ENCODE measurements at places on chromosomes 7 and 10.

GRCh38 chr7:55527307-55527706 is 45.0 kb downstream of the VOPP1 start:
- DNase-seq: no peak

DNA sequence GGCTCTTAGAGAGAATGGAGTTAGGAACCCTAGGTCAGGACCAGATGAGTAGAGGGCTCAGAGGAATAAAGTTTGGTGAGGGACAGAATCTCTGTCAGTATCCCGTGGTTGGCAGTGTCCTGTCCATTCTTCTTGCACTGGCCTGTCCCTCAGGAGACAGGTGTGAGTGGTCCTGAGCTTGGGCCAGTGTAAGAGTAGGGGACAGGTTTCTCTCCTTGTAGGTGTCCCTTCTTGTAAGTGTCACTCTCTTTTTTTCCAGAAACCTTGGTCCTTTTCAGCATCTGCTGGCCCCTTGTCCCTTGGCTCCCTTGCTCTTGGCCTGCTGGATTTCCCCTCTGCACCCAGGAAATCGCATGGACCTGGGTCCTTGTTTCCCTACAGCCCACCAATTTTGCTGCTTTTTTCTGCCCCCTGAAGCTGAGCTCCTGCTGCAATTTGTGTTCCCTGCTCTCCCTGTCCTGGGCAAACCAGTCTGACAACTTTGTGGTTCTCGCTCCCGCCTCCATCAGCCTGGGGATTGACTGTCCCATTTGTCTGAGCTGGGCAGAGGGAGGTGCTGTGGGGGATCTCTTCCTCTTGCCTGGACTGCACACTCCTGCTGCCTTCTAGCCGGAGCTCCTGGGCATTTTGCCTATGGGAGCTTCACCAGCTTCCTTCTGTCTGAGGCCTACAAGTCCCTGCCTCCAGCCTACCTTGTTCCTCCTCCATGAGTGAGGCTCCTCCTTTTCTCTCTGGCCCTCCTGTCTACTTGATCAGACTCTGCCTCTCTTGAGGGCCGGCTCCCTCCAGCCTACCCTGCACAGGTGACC is 6.5 kb downstream of the TSPAN14 start:
- no peak for DNase-seq

DNA sequence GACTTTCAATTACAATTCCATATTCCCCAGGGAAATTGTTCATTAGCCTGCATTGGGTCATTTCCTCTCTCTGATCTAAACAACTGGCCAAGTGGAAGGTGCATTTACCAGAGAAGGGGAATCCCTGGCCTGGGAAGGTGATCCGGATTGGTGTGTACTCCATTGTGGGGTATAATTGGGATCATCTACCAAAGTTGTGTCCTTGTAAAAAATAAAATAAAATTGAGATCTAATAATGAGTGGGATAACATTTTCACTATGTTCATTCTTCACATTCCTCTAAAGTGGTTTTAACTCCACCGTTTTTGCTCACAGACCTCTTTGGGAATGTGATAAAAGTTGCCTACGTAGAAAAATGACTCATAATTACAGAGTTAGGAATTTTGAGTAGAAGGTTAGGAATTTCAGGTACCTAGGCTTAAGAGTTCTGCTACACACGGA is 22.8 kb downstream of the ARL5B start:
- DNase-seq: no peak

GRCh38 chr10:62214364-62214874 is 54.2 kb downstream of the RTKN2 start:
- no peak for DNase-seq

DNA sequence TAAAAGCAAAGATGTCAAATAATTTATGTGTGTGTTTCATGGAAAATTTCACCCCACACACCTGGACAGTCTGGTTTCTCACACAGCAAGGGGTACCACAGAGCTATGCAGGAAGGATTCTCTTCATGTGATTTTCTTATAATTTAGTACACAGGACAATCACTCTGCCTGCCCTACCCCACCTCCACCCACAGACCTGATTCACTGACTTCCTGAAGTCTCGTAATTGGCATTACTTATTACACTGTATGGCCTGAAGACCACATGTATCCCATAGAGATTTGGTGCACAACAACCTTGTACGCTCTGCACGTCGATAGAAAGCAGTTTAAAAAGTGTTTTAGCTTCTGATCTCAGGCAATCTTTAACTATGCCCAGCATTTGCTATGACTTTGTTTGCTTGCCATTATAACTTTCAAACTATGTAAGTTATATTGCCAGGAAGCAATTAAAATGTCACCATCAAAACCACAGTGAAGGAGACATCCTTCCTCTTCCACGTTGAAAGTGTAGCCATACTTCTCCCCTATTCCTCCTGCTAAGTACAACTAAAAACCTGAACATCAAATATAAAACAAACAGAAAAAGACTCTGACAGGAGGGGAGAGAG is 279.4 kb upstream of the IMMP2L start:
- no peak for DNase-seq

All from activated naive CD4-positive, alpha-beta T cell (primary cell).